ENCODE measurements at places on chromosomes 3 and 15. TPM values are rescaled to one million over a fixed set of nuclear protein-coding genes. Genes with fewer than 3 reads are reported as not detected.

The LYZL4 gene
- not detected for total RNA-seq

The ZNF280D gene
- 20.2 TPM for total RNA-seq

DNA sequence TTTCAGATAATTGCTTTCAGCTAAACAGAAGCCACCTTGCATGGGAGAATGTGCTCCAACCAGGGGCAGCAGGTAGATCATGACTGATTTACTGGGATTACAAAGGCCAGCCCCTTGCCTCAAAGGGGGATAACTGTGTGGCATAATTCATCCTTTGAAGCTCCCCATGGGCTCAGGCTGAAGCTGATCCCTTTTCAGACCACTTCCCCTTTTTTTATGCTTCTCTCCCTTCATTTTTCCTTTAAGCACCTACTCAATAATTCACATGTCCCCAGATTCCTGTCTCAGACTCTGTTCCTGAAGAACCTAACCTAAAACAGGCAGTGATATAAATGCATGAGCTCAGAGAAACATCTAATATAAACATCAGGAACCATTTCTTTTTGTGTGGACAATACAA is 8.2 kb upstream of the MYRIP start:
- DNase-seq = no peak

- no peak for DNase-seq
Measured at GRCh38 chr15:63892794-63893441, 59.2 kb upstream of the HERC1 start.

GRCh38 chr15:42727750-42728381 is 9.1 kb downstream of the CDAN1 start:
- DNase-seq = no peak

DNA sequence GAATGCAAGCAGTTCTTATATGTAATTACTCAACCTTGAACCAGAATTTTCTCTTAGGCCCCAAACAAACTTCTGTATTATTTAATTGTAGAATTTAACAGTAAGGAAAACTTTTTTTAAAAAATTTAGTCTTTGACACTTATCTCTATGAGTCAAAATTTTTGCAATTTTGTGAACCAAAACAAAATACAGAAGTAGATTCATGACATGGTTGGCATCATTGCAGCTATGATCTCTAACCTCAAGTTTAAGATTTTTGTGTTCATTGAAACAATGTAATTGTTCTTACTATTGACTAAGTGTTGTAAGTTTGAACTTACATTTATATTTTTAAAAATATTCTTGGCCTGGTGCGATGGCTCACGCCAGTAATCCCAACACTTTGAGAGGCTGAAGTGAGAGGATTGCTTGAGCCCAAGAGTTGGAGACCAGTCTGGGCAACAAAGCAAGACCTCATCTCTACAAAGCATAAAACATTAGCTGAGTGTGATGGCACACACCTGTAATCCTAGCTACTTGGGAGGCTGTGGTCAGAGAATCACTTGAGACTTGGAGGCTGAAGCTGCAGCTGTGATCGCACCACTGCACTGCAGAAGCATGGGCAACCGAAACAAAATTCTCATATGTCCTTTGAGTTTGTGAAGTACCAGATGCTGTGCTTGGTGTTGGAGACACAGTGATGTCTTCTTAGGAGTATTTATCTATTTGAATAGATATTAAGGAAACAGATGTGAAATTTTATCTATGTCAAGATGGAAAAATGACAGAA is 39.7 kb downstream of the STT3B start:
- DNase-seq = no peak

DNA sequence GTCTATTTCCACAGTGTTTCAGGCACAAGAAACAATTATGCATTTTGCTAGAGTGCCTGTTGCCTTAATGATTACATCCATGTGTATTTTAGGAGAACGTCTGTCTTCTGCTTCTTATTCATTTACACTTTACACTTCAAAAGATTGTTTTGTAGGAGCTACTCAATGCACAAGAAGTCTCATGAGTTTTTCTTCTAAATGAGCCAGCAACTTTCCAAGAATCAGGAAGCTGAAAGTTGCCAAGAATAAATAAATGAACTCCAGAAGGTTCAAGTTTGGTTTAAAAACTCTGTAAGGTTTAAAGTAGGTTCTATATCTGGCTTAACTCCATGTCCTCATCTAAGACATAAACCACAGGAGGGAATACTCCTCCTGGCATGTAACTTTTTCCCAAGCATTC is 103.8 kb upstream of the ADPGK start:
- DNase-seq = no peak

- no peak for DNase-seq
Measured at GRCh38 chr3:38519651-38520050, 23.5 kb downstream of the EXOG start.
